Heart left ventricle (tissue), 16 donors: ENCODE measurements at places on chromosomes 1 and 21. TPM values are rescaled to one million over a fixed set of nuclear protein-coding genes. Genes with fewer than 3 reads are reported as not detected.

- peak; percentile 77 for DNase-seq
- H3K27me3 ChIP-seq: no peaks in the 10 kb centered on the region
- peaks cover 50% of the 10 kb centered on the region for H3K36me3 ChIP-seq
Observed at GRCh38 chr1:204461331-204462228, 33.0 kb downstream of the PIK3C2B start.

DNA sequence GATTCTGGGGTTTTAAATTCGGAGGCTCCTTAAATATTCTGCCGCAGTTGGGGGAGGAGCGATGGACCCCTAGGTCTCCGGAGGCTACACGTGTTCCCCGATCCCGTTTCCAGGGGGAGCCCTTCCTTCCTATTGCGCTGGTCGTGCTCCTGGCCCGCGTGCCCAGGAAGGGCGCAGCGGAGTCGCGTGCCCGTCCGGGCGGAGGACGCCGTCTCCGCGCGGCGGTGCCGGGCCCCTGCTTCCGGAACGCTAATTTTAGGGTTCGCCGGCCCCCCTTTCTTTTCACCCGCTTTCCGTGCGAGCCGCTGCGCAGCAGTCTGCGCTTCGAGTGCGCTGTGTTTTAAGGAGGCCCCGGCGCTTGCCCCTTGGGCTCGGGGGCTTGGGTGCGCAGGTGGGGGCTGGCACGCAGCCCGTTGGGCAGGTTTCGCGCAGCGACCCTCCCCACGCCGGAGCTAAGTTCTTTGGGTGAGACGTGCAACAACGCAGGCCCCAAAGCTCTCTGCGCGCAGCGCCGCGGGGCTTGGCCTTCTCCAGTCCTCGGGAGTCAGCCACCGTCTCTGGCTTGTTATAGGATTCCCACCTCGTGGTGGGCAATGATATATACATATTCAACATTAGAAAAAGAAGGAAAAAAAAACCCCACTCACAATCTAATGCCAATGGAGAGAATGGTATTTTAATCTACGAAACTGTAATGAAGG is 43.5 kb upstream of the DNAJC6 start:
- no peaks in the 10 kb centered on the region for H3K36me3 ChIP-seq
- peak; percentile 66 for DNase-seq
- peaks cover 23% of the 10 kb centered on the region for H3K4me1 ChIP-seq

GRCh38 chr1:199909137-199909536 is 118.4 kb upstream of the NR5A2 start:
- no peaks in the 10 kb centered on the region for H3K4me1 ChIP-seq
- no peaks in the 10 kb centered on the region for H3K27me3 ChIP-seq
- no peak overlapping the region for H3K27ac ChIP-seq
- DNase-seq: no peak
- H3K4me3 ChIP-seq: no peak overlapping the region
- H3K36me3 ChIP-seq: no peaks in the 10 kb centered on the region

DNA sequence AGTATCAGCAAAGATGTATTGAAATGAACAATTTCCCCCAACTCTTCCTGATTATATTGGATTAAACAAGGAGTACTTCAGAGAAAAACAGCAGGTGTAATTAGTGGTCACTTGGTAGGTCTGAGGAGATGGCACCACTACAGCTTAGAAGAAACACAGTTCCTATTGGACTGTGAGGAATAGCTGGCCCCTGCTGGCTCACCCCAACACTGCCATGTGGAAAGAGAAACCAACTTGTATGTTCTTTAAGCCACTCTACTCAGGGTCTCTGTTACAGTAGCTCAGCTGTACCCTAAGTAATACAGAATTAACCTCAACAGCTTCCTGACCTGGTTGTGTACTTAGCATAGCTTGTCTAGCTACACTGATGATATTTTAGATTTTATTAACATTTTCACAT is 26.5 kb upstream of the MTR start:
- H3K27me3 ChIP-seq: no peaks in the 10 kb centered on the region
- H3K27ac ChIP-seq: no peak overlapping the region
- peaks cover 27% of the 10 kb centered on the region for H3K36me3 ChIP-seq
- no peaks in the 10 kb centered on the region for H3K4me1 ChIP-seq
- DNase-seq: no peak

DNA sequence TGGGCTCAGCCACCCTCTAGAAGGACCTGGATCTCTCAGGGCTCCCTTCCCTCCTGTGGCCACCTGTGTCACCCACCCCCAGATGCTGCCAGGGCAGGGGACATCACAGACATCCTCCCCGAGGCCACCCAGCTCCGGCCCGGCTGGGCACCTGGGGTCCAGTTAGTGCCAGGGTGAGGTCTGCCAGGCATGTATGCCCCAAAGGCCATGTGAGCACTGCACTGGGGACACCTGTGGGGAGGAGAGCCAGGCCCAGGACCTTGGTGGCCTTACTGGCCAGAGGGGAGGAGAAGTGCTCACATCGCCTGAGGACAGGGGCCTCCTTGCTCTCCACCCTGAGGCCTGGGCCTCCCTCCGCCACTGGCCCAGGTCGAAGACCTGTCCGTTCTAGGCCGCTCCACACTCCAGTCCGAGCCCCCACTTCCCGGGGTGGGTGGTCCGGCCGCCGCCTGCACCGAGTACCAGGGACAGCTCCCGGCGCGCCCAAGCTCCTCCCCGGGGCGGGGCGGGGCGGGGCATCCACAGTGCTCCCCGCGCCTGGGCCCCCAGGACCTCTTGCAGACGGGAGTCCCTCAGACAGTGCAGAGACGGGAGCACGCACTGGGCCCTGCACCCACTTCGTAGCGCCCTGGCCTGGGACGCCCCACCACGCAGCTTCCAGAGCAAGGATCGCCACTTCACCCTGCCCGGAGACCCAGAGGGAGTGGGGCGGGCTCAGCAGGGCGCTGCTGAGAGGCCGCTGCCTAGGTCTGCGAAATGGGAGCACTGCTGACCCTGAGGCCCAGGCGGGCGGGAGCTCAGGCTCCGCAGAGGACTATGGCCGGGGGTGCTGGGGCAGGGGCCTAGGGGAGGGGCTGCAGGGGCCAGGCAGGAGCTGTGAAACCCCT is 34.3 kb upstream of the CCDC27 start:
- no peaks in the 10 kb centered on the region for H3K36me3 ChIP-seq
- H3K27ac ChIP-seq: no peak overlapping the region
- DNase-seq: no peak
- H3K4me3 ChIP-seq: no peak overlapping the region
- H3K27me3 ChIP-seq: no peaks in the 10 kb centered on the region

GRCh38 chr1:85351202-85351828 is 74.9 kb upstream of the BCL10 start:
- H3K4me1 ChIP-seq: no peaks in the 10 kb centered on the region
- no peak for DNase-seq
- H3K36me3 ChIP-seq: no peaks in the 10 kb centered on the region
- no peak overlapping the region for H3K27ac ChIP-seq
- no peak overlapping the region for H3K4me3 ChIP-seq

GRCh38 chr1:153490272-153491051 is 30.0 kb upstream of the S100A7 start:
- no peaks in the 10 kb centered on the region for H3K27me3 ChIP-seq
- DNase-seq: peak; percentile 85
- peak overlapping the region; percentile 51 for H3K27ac ChIP-seq

DNA sequence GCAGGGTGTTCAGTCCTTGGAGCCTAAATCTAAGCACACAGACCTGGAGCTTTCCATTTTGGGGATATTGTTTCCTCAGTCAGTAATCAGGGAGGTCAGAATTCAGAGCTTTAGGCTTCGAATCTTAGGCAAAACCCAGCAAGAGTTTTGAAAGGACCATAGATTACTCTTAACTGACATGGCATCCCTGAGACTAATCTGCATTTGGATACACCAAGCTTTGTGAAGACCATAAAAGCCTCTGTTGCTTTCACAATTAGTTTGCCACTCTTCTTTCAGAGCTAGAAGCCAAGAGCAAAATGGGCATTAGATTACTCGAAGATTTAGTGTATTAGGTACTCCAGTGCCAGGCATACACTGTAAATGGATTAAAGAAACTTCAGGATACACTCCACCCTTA is 131.8 kb upstream of the GREM2 start:
- H3K4me3 ChIP-seq: no peak overlapping the region
- no peaks in the 10 kb centered on the region for H3K4me1 ChIP-seq
- no peaks in the 10 kb centered on the region for H3K36me3 ChIP-seq
- no peaks in the 10 kb centered on the region for H3K27me3 ChIP-seq

- H3K36me3 ChIP-seq: no peaks in the 10 kb centered on the region
- H3K4me3 ChIP-seq: no peak overlapping the region
- no peak for DNase-seq
- H3K27ac ChIP-seq: no peak overlapping the region
Observed at GRCh38 chr1:14625572-14625971, 27.1 kb downstream of the KAZN start.

GRCh38 chr21:42524341-42525028 is 10.8 kb downstream of the SLC37A1 start:
- H3K4me3 ChIP-seq: peak overlapping the region; percentile 37
- peaks cover 49% of the 10 kb centered on the region for H3K4me1 ChIP-seq
- no peaks in the 10 kb centered on the region for H3K27me3 ChIP-seq
- H3K27ac ChIP-seq: peak overlapping the region; percentile 82
- peaks cover 3% of the 10 kb centered on the region for H3K36me3 ChIP-seq

DNA sequence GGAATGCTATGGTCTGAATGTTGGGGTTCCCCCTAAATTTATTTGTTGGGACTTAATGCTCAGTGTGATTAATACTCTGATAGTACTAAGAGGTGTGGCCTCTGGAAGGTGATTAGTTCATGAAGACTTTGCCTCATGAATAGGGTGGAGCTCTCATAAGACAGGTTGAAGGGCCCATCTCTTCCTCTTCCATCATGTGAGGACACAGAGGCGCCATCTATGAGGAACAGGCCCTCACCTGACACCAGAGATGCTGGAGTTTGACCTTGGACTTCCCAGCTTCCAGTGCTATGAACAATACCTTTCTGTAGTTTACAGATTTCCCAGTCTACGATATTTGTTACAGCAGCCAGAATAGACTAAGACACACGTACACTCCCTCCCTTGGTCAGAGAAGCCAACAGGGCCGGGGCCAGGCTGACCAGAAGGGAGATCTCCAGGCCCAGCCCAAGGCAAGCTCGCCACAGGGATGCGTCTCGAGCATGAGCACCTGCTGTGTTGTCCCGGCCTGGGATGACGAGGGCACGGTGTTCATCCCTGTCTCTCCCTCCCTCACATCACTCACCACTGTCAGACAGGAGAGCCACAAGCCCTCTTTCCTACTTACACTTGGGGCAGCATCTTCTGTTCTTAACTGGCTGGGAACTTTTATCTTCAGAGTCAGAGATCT is 4.7 kb upstream of the ABCG1 start:
- DNase-seq: no peak
- H3K27ac ChIP-seq: no peak overlapping the region
- peaks cover 9% of the 10 kb centered on the region for H3K4me1 ChIP-seq
- no peaks in the 10 kb centered on the region for H3K27me3 ChIP-seq

DNA sequence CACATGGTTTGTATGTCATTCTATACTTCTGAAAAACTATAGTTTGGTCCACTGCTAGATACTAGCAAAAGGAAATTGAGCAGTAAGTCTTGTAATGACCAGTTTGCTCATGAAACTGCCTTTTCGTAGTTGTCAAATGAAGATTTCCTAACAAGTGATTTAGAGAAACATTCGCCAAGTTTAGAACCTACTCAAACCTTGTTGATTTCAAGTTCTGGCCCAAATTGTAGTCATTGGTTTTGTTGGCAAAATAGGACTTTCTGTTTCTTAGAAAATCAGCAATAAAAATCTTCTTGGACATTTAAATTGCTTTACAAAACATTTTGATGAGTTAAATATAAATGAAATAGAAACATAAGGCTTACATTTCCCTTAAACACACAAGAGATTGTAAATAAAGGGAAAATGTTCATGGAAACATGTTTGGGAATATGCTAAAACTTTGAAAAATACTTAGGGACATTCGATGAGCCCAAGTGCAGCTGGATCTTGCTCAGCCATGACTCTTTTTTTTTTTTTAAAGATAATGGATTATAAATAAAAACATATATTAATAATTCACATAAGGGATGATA is 178.5 kb upstream of the LYPLAL1 start:
- no peak overlapping the region for H3K27ac ChIP-seq
- H3K4me3 ChIP-seq: no peak overlapping the region
- H3K36me3 ChIP-seq: no peaks in the 10 kb centered on the region
- no peaks in the 10 kb centered on the region for H3K27me3 ChIP-seq
- no peak for DNase-seq

GRCh38 chr1:97277891-97278654 is 556.5 kb downstream of the PTBP2 start:
- no peaks in the 10 kb centered on the region for H3K36me3 ChIP-seq
- no peak overlapping the region for H3K27ac ChIP-seq
- DNase-seq: no peak
- H3K4me3 ChIP-seq: no peak overlapping the region
- H3K4me1 ChIP-seq: no peaks in the 10 kb centered on the region

DNA sequence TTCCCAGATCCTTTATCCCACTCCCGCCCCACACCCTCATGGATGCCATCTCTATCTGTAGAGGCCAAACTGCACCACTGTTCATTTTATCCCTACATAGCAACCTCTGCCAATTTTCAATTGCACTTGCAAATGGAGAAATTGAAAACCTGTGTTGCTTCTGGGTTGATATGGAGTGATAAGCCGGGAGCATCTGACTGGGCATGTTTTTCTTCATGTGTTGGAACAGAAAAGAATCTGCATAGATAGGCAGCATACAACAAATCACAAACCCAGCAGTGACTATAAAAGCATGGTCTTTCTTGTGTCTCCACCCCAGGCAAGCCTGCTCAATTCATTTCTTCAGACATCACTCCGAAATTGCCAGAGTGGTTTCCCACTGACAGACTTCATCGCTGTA is 608.8 kb upstream of the CAMK1G start:
- H3K27ac ChIP-seq: no peak overlapping the region
- no peaks in the 10 kb centered on the region for H3K27me3 ChIP-seq
- DNase-seq: no peak
- H3K4me1 ChIP-seq: no peaks in the 10 kb centered on the region
- H3K4me3 ChIP-seq: no peak overlapping the region
- no peaks in the 10 kb centered on the region for H3K36me3 ChIP-seq

The PTPRF gene
- 2.1 TPM for total RNA-seq

The TNFSF4 gene
- total RNA-seq: 0.21 TPM

The HSD3B1 gene
- not detected for total RNA-seq

The ANGPTL3 gene
- total RNA-seq: not detected

The WNT9A gene
- 1.7 TPM for total RNA-seq

The SLC30A2 gene
- 18.0 TPM for total RNA-seq

The PLEKHG5 gene
- total RNA-seq: 11.3 TPM

The USH2A gene
- total RNA-seq: 0.91 TPM
